ENCODE measurements at places on chromosomes 7 and 10. TPM values are rescaled to one million over a fixed set of nuclear protein-coding genes. Genes with fewer than 3 reads are reported as not detected.

The CPXM2 gene
- not detected for total RNA-seq

The NUTM2E gene
- not detected for total RNA-seq

The PDK4 gene
- total RNA-seq, result not detected

The NXPH1 gene
- total RNA-seq, result not detected

The PIK3CG gene
- 36.6 TPM for total RNA-seq

DNA sequence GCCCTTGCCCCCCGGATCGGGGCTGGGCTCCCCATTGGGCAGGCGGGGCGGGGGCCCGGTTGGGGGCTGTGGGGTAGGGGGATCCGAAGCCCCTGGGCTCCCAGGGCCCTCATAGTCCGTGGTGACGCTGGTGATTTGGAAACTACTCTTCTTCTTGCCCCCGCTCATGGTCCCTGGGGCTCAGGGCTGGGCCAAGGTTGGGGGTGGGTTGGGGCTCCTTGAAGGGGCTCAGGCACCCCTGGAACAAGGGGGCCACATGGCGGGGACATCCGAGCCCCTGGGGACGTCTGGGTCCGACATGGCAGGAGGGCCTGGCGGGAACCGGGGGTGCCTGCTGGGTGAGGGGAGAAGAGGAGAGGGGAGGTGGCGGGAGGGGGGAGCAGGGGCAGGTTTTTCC is 1.1 kb downstream of the TSC22D4 start:
- peak overlapping the region; percentile 88 for H3K27ac ChIP-seq
- peaks cover 32% of the 10 kb centered on the region for H3K4me1 ChIP-seq
- no peak for DNase-seq
- H3K4me3 ChIP-seq, result peak overlapping the region; percentile 99
- peaks cover 41% of the 10 kb centered on the region for H3K36me3 ChIP-seq

DNA sequence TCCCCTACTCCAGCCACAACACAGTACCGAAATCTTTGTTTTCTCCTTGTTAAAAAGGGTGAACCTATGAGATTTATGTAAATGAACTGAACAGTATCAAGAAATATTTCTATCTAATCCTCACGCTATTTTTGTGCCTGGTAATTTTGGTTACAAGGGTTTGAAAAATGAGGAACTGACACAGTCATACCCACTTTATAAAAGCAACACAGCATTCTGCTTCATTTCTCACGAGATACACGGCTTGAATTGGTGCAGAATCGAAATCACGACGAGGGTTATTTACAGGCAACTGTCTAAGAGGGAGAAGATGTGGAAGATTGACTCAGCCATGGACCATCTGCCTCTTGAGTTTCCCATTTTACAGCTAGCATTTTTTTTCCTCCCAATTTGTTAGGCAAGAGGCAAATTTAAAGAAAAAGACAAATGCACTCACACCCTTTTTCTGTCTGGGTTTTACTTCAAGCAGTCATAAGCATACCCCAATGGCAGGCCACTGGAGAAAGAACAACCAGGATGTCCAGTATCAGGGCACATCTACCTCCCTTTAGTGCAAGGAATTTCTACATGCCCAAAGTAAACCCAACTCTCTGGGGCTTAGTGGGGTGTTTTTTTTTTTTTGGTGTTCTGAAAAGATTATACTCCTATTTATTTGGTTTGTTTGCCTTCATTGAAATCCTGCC is 108.1 kb downstream of the ITGB8 start:
- no peak overlapping the region for H3K27ac ChIP-seq
- no peaks in the 10 kb centered on the region for H3K36me3 ChIP-seq
- no peak overlapping the region for H3K4me3 ChIP-seq

GRCh38 chr10:45514291-45515270 is 140.6 kb downstream of the ALOX5 start:
- H3K27me3 ChIP-seq, result no peaks in the 10 kb centered on the region
- no peaks in the 10 kb centered on the region for H3K36me3 ChIP-seq
- no peak overlapping the region for H3K27ac ChIP-seq
- H3K4me3 ChIP-seq, result no peak overlapping the region
- H3K4me1 ChIP-seq, result no peaks in the 10 kb centered on the region

DNA sequence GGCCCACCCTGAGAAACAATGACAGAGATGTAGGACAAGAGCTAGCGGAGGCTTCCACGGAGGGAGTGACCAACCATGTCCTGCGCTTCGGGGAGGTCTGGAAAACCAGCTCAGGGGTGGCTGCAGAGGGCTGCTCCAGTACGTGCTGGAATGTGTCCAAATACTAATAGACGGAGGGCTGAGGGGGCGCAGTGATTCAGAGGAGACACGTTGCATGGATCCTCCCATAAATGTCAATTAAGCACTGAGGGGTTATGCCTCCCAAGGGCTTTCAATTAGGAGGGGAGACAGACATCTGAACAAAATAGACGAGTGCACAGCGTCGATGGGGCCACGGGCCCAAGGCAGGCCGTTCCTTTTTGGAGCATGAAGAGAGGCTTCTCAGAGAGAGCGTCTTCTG is 51.0 kb upstream of the NPS start:
- H3K36me3 ChIP-seq, result no peaks in the 10 kb centered on the region
- no peak for DNase-seq
- no peak overlapping the region for H3K27ac ChIP-seq
- no peak overlapping the region for H3K4me3 ChIP-seq

- no peaks in the 10 kb centered on the region for H3K36me3 ChIP-seq
- DNase-seq, result no peak
- H3K4me1 ChIP-seq, result peaks cover 2% of the 10 kb centered on the region
- no peak within 1 kb of the TSS for H3K27ac ChIP-seq
Observed at GRCh38 chr7:29806208-29806994, at the start of gene WIPF3. Gene WIPF3 (plus strand): TSS chr7:29806508. CDS start chr7:29834725, 28,217 bp downstream.

DNA sequence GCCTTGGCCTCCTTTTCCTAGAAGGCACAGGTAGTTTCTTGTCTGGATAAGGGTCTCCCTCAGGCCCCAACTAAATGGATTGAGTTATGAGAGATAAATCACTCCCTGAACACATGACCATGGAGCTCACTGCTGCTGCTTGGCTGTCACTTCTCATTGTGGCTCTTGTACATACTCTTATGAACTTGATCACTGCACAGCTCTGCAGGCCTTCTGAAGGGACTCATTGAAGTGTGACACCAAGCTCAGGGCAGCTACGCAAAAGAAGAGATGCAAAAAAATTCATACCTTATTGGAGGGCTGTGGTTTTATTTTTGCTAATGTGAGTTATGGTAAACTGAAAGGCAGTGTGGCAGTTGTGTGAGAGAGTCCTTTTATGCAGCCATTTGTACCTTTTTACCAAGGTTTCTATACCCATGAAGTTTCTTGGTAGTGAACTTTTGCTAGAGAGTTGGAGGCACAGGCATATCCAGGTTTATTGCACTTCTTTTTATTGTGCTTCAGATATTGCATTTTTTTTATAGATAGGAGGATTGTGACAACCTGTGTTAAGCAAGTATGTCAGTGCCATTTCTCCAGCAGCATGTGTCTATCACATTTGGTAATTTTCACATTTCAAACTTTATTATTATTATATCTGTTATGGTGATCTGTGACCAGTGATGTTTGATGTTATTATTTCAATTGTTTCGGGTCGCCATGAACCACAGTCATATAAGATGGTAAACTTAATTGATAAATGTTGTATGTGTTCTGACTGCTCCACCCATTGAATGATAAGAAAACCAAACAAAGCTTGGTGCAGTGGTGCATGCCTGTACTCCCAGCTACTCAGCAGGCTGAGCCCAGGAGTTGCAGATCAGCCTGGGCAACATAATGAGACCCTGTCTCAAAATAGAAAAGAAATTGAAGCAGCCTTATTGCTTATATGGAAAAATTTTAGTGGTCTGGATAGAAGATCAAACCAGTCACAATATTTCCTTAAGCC is 100.6 kb downstream of the LRRC4 start:
- H3K4me3 ChIP-seq, result no peak overlapping the region
- peaks cover 49% of the 10 kb centered on the region for H3K36me3 ChIP-seq
- no peak overlapping the region for H3K27ac ChIP-seq
- H3K27me3 ChIP-seq, result no peaks in the 10 kb centered on the region
- H3K4me1 ChIP-seq, result peaks cover 6% of the 10 kb centered on the region

- H3K4me1 ChIP-seq, result no peaks in the 10 kb centered on the region
- no peaks in the 10 kb centered on the region for H3K36me3 ChIP-seq
- no peak for DNase-seq
- no peak overlapping the region for H3K4me3 ChIP-seq
Observed at GRCh38 chr10:14302035-14302434, 28.7 kb downstream of the FRMD4A start.

GRCh38 chr7:39967406-39968161 is 17.5 kb downstream of the CDK13 start:
- H3K36me3 ChIP-seq, result peaks cover 29% of the 10 kb centered on the region
- H3K27me3 ChIP-seq, result no peaks in the 10 kb centered on the region
- H3K4me3 ChIP-seq, result no peak overlapping the region

- H3K27ac ChIP-seq, result no peak overlapping the region
- no peaks in the 10 kb centered on the region for H3K4me1 ChIP-seq
- no peaks in the 10 kb centered on the region for H3K27me3 ChIP-seq
- H3K36me3 ChIP-seq, result no peaks in the 10 kb centered on the region
Observed at GRCh38 chr10:56823849-56824248, 462.8 kb upstream of the ZWINT start.

Data from activated T-helper 2 cell treated with anti-CD3 and anti-CD28 coated beads, Interferon-gamma antibody, Interleukin-2, Interleukin-4, amounts not matched to agents 10 μg/mL and 5 μg/mL and 100 μg/mL, durations not matched to agents 14 hours and 24 hours and 36 hours (primary cell).